T-helper 17 cell (primary cell): ENCODE measurements at places on chromosomes 7 and 10. TPM values are rescaled to one million over a fixed set of nuclear protein-coding genes. Genes with fewer than 3 reads are reported as not detected.

GRCh38 chr10:43224321-43224720 is 42.5 kb downstream of the RASGEF1A start:
- no peak for DNase-seq

GRCh38 chr7:6556196-6556595 is 4.9 kb upstream of the GRID2IP start:
- no peak for DNase-seq

- DNase-seq, result no peak
These were observed 470.7 kb upstream of the MKI67 start for GRCh38 chr10:128596906-128597305.

DNA sequence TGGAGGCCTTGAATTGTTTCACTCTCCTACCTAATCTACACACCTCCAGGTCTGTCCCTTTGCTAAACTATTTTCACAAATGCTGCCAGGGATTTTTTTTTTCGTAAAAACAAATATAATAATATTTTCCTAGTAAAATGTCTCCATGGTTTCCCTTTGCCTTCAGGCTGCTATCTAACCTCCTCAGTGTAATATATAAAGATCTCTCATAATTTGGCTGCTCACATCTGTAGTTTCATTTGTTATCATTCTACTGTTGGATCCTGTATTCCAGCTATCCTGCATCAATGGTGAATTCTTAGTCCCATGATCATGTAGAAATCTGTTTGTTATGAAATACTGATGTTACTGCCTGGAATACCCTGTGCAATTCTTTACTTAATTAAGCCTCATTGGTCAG is 211.9 kb upstream of the CHRM2 start:
- DNase-seq, result no peak

GRCh38 chr7:116491887-116492653 is 7.5 kb upstream of the CAV2 start:
- no peak for DNase-seq

- no peak for DNase-seq
These were observed 45.5 kb downstream of the CTBP2 start for GRCh38 chr10:125114761-125115391.

DNA sequence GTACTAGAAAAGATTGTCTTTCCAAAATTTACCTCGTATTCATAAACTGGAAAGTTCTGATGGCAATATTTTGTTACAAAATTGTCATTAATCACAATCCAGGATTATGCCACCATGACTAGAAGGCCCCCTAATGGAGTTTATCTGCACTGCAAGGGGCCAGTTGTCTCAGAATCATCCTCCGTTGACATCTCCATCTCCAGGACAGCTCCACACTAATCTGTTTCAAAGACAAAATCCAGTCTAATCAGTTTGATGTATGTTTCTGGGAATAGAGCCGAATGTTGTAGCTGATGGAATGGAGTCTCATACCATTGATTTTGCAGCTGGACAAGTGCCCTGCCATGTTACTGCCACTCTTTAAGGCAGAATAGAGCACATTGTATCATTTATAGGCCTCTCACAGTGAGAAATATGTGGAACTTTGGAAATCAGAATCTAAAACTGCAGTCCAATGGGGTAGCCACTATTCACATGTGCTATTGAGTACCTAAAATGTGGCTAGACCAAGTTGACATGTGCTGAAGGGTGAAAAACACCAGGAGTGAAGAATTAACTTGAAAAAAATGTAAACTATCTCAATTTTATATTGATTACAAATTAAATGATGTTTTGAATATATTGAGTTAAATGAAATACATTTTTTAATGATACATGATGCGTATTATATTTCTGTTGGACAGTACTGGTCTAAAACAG is 38.3 kb upstream of the TOMM7 start:
- DNase-seq, result no peak

DNA sequence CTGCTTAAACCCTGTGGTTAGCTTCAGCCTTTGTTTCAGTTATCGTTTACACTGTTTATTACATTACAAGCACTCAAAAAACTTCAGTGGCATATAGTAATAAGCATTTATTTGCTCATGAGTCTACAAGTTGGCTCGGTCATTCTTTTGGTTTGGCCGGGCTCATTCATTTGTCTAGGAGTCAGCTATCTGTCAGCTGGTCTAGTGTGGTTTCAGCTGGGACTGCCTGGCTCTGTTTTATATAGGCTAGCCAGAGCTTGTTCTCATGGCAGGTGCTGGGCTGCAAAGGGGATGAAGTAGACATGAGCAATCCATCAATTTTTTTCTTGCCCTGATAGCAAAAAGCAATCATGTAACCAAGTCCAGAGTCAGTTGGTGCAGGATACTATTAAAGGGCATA is 103.6 kb downstream of the MKLN1 start:
- DNase-seq, result no peak

DNA sequence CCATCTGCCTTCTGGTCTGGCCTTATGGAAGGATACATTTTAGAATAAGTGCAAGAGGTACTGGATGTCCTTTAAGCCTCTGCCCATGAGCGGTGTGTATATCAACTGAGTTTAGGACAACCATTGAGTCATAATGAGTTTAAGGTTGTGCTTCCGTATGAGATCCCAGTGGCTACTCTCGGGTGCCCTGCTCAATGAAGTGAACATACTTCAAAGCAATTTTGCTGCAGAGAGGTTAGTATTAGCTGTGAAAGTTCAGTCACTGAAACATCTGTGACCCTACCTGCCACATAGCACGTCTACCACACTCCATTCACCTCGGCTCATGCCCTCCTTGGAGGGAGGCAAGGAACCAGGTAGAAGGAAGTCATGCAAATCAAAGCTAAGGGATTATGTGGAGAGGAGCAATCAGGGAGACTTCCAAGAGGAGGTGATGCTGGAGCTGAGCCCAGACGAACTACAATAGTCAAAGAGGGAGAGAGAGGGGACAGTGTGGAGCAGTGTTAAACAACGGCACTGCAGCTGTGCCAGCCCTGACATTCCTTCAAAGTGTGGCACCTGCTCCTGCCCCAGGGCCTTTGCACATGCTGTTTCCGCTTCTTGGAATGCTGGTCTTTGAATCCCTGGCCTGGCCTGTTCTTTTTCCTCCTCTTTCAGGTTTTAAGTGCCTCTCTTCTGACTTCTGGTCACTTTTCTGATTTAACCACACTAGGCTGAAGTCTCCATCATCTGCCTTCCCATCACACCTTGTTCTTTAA is 25.4 kb downstream of the BTBD16 start:
- DNase-seq, result no peak

DNA sequence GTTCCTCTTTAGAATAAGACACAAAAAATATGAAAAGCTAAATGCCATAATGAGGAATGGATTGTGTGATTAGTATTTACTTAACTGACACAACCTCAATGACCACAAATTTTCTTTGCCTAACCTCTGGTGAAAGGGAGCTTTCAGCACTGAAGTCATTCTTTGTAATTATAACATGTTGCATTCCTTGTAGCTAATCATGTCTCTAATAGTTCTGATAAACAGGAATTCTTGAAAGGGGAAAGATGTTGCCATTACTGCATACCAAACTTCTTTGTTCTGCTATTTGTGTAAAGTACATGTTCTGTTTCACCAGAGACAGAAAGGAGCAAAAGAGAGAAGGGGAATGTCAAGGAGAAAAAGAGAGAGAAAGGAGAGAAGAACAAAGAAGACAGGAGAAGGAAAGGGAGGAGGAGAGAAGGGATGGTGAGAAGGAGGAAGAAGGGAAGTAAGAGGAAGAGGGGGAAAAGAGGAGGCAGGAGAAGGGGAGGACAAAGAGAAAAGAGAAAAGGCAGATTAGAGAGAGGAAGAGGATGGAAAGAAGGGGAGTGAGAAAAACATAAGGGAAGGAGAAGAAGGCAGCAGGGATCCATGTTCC is 120.9 kb downstream of the SEMA3D start:
- DNase-seq, result no peak

- no peak for DNase-seq
These were observed 444.7 kb upstream of the PODXL start for GRCh38 chr7:132001146-132001545.

GRCh38 chr10:85457191-85457590 is 909.4 kb downstream of the GRID1 start:
- no peak for DNase-seq

DNA sequence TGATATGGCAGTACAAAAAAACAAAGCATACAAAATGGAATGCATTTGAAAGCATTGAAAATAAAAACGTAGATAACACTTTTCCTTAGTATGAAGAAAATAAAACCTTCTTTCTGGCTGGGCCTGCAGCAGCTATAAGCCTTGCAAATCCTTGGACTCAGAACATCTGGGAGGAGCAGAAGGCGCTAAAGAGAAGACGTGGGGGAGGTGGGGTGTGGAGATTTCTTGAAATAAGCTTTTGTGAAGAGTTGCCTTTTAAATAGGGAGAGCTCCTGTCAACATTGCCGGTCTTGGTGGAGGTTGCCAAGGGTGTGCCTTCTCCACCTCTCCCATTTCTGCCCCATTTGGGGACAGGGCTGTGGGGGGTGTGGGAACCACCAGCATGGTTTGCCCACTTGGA is 128.7 kb downstream of the TMEM178B start:
- no peak for DNase-seq

DNA sequence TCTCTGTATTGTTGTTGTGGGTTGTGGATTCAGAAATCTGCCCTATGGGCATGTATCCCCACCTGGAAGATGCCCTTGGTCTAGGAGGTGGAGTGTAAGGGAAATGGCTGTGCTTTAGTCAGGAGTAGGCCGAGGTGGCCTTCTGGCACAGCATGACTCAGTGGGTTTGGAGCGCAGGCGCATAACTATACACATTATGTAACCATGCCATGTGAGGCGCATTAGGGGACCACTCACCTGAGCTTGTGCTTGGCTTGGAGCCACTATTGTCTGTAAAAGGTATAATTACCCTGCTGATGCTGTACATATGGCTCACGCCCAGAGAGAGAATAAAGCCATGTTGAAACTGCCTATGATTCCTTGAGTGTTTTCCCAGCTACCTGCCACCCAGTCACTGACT is 20.6 kb upstream of the ADAMTS14 start:
- DNase-seq, result no peak

- DNase-seq, result no peak
These were observed 152.6 kb upstream of the FZD8 start for GRCh38 chr10:35794703-35795102.

GRCh38 chr10:94264085-94264484 is 98.7 kb downstream of the NOC3L start:
- DNase-seq, result no peak

GRCh38 chr10:102195296-102195870 is 30.7 kb upstream of the ELOVL3 start:
- DNase-seq, result no peak

DNA sequence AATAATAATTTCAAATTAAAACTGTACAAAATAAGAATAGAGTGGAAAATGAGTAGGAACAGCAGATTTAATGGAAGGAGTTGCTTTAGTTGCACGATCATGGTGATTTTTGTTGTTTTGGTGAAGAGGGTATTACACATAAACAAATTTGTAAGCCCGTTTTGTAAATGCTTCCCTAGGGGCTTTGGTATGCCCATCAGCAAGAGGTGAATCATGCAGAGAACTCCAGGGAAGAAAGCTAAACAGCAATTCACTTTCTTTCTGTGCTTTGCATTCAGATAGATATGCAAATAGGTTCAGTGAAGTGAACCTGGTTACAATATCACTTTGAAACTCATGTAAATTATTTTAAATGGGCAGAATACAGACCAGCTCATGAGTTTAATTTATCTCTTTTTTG is 422.2 kb upstream of the MTPN start:
- DNase-seq, result no peak

- DNase-seq, result no peak
These were observed 160.8 kb downstream of the IMMP2L start for GRCh38 chr7:111401516-111401915.

DNA sequence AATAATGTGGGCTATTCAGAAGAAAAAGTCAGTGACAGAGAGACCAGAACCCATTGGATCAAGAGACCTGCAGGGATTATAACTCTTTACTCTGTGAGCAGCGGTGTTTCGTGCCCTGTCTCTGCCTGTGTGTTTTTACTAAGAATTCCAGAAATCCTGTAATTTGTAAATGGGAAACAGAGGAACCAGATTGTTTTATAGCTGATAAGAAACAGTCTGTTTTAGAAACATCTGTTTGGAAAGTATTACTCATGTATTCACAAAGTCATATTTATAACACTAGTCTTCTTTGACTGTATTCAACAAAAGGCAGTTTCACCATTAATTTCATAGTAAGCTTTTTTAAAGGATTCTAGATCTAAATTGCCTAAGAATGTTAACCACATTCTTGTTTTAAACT is 30.0 kb upstream of the VDAC2 start:
- DNase-seq, result no peak

IFIT2 gene
- total RNA-seq, result 19.5 TPM

SH2D4B gene
- total RNA-seq, result 0.18 TPM

PFKP gene
- 76.9 TPM for total RNA-seq

SEMA3C gene
- 0.62 TPM for total RNA-seq

CYP3A7 gene
- not detected for total RNA-seq

EPHB6 gene
- total RNA-seq, result 59.9 TPM

CPXM2 gene
- total RNA-seq, result 0.18 TPM

EBLN1 gene
- not detected for total RNA-seq

KCNIP2 gene
- 2.9 TPM for total RNA-seq
